RKO (cell line): ENCODE measurements at places on chromosomes 4 and X.

- DNase-seq = no peak
Observed at GRCh38 chrX:149151805-149152757, 353.0 kb downstream of the IDS start.

GRCh38 chr4:116838609-116839008 is 246.8 kb downstream of the TRAM1L1 start:
- no peak for DNase-seq

DNA sequence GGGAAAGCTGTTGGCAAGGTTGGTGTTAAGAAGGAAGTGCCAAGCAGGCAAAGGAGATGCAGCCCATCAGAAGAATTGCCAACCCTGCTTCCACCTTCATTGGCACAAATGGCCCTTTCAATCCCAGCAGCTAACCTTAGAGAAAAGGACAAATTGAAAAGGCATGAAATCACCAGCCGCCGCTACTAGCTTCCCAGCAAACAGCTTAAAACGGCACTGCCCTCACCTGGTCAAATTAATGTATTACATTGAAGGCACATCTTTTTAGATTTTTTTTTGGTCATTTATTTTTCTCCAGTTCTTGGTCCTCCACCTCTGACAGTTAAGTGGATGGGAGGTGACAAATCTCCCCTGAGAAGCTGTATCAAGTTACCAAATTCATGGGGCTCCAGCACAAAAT is 51.0 kb upstream of the NHSL2 start:
- peak; percentile 50 for DNase-seq

DNA sequence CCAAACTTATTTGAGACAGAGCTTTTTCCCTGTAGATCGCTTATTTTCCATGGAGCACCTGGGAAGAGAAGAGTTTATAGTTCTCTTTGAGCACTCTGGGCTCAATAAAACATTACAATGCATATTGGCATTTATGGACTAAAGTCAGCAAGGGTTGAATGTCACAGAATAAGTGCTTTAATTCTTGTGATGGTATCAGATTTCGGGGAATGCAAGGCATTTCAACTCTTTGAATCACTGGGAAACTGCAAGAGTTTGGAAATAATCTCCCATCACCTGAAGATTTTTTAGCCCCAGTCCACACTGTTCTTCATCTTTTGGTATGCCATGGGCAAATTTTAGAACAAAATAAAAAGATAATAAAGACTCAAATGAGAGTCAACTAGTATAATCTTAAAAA is 111.5 kb upstream of the WDFY3 start:
- DNase-seq = no peak

- no peak for DNase-seq
Observed at GRCh38 chrX:149760965-149761364, 12.9 kb upstream of the HSFX1 start.

GRCh38 chr4:13656569-13657405 is 29.3 kb upstream of the BOD1L1 start:
- DNase-seq = peak; percentile 60

- DNase-seq = peak; percentile 66
Observed at GRCh38 chr4:26583538-26583864, 383 bp upstream of the TBC1D19 start.

- DNase-seq = peak; percentile 24
Observed at GRCh38 chrX:43655151-43656004, 721 bp upstream of the MAOA start.

DNA sequence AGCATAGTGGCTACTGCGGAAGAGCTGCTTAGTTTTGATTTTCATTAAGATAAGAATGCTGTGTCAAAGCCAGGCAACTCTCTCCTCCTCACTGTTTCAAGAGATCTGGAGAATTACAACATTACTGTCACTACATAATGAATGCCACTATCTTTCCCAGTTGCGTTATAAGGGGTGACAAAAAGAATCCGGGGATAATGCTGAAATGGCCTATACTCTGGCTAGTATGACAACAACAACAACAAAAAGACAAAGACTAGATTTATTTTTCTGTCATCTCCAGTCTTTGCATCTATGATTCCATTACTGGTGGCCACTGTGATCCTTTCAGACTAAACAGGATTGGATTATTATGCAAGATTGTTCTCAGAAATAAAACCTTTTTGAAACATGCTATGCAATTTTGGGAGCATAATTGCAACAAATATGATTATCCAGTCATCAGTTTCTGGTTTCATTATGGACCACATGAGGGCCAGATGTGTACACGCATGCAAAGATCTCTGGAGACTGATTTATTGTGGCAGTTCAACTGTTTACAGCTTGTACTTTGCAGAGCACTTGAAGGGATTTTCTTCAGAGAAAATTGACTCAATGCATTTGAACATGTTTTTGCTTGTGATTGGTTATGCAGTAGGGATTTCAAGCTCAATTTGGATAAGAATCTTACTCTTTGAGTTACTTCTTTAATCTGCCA is 31.1 kb upstream of the SPANXB1 start:
- no peak for DNase-seq

GRCh38 chr4:11628093-11628725 is 199.5 kb upstream of the HS3ST1 start:
- DNase-seq = no peak

GRCh38 chr4:52102587-52102986 is 51.5 kb downstream of the SPATA18 start:
- DNase-seq = peak; percentile 94

DNA sequence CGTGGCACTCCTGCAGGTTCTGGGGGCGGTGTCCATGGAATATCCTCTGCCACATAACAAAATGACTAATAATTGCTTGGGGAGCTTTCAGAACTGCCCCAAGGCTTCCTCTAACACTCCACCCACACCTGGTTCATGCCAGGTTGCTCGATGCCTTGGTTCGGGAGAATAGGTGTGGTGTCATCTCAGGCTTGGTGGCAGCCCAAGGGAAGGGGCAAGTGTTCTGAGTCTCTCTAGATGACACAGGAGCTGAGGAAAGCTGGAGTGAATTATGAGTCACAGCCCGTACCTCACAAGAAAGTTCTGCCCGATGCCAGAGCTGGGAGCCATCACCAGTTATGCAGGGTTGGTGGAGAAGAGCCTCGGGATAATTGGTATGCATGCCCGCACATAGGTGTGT is 14.7 kb downstream of the FTSJ1 start:
- peak; percentile 8 for DNase-seq

GRCh38 chr4:83046693-83047473 is 11.9 kb downstream of the COPS4 start:
- DNase-seq = no peak

GRCh38 chrX:50756276-50756675 is 57.7 kb downstream of the SHROOM4 start:
- DNase-seq = no peak

GRCh38 chr4:61376301-61376700 is 176.2 kb downstream of the ADGRL3 start:
- DNase-seq = no peak

GRCh38 chrX:135384161-135384836 is 37.4 kb upstream of the SMIM10L2A start:
- DNase-seq = no peak

DNA sequence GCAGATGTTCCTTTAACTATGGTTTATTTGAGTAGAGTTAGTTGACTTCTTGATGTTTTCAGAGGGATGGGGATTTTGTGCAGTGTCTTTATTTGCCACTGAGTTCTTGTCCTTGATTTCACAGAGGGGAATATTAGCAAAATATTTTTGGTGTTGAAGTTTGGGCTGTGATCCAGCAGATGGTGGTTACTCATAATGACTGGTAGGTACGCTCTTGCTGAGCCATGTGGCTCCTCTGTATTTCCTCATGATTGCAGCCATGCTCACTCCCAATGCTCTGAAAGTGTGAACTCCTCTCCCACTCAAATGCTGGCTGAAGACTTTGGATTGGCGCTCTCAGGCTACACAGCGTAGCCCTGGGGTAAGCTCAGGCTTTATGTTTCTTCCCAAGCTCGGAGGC is 77.7 kb downstream of the KLF8 start:
- no peak for DNase-seq

GRCh38 chr4:74228691-74229640 is 71.0 kb downstream of the MTHFD2L start:
- peak; percentile 74 for DNase-seq

- no peak for DNase-seq
Observed at GRCh38 chr4:113541933-113542332, 219.6 kb downstream of the CAMK2D start.

GRCh38 chrX:153970357-153971123 is 1.1 kb downstream of the HCFC1 start:
- DNase-seq = peak; percentile 59

DNA sequence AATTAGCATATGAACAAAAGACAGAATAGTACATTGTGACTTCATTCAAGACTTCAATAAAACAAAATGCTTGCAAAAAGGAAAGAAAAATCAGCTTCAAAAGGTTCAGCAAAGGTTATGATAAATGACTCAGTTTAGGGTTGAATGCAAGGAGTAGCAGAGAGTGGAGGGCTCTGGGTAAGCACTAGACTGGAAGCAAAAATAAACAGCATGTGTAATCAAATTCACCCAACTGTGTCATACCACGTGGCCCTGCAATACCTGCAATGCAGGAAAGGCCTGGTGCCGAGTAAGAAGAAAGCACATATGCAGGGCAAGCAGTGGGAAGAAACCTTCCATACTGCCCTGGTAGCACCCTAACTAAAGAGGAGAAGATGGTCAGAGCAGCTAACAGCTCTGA is 88.7 kb downstream of the ATP11C start:
- DNase-seq = no peak

DNA sequence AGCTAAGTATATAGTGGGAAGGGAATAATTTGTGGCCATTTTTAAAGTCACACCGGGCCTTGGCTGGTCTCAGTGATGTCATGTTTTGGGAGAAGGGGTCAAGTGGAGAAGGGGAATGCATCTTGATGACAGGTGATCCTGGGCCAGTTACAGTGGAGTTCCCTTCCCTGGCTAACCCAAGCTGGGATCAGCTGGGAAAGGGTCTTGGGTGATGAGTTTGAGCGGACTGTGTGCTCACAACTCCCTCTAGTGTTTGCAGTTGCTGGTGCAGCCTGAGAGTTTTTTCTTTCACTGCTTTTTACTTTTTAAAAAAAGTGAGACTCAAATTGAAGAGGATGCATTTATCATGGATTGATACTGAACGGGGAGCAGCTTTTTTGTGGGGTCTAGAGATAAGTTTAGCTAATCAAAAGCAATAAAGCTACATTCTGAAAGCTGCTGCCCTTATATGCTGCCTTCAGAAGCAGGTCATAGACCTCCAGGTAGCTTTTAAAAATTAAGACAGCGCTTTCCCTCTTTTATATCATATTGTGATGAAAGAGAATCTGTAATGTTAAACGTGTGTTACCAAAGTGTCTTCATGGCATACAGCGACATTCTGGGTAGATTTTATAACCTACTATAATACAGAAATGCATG is 164.7 kb downstream of the DCLK2 start:
- DNase-seq = peak; percentile 30

GRCh38 chr4:77089866-77090265 is 14.1 kb upstream of the CCNI start:
- DNase-seq = no peak

DNA sequence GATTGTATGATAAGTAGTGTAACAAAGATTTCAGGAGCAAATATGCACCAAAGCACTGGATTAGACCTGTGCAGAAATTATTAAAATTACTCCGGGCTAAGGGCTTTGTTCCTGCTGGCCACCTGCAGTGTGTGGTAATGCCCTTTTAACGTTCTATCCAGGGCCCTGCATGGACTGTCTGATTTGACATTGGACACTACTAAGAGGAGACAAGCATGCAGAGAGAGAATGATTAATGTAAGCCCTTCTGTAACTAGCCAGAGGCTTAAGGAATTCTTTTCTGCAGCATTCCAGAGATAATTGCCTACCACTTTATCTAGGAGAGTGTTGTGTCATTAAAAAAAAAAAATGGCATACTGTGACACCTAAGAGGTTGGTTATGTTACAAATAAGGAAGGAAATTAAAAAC is 117.0 kb downstream of the PCDH7 start:
- no peak for DNase-seq

DNA sequence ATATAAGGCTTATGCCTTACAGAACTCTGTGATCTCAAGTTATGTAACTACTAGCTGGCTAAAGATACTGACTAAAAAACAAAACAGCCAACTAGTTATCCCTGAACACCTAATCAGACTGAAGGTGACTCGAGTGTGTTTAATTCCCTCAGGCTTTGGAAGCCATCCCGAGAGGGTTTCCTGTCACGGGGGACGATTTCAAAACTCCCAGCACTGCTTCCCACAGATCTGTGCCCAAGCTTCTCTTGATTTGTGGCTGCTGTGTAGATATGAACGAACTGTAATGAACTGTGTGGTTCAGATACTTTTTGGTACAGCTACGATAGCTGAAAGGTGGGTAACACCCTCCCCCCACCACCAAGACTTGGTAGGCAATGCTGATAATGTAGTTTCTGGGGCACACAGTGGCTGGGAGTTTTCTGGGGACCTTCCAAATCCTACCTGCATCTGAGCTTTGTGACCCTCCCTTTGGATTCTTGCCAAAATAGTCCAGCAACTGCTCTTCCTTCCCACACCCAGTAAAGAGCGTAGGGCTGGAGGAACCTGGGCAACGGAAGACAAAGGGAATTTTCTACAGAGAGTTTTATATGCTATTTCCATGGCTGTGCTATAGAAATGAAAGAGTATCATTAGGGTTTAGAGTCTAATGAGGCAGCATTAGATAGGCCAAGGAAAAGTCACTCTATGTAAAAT is 148.8 kb downstream of the MGST2 start:
- no peak for DNase-seq

DNA sequence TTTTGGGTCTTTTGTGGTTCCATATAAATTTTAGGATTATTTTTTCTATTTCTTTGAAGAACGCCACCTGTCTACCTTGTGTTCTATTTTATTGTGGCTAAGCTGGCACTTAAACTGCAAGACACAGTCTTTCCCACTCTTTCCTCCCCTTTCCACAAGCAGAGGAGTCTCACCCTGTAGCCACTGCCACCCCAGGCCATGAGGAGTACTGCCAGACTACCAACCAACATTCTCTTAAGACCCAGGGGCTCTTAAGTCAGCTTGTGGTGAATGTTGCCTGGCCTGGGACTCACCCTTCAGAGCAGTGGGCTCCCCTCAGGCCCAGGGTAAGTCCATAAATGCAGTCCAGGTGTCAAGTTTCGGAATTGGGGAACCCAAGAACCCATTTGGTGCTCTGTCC is 58.0 kb upstream of the FMR1 start:
- DNase-seq = no peak

GRCh38 chr4:180434131-180434895 is 1808.9 kb upstream of the TENM3 start:
- DNase-seq = no peak

DNA sequence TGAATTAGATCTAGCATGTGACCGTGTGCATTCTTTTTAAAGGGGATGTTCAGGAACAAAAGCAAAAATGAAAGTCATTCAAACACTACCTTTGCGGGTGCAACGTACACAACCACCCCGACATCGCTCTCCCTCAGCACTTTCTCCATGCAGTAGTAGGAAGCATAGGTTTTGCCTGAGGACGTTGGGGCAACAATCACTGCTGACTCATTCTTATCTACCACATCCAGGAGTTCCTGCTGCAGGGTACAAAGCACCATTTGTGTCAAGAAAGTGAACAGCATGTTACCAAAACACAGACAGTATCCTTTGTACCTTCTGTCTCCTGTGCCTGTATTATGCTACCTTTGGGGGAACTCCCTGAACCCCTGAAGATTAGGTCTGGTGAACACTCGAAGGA is 58.6 kb downstream of the DDX60L start:
- no peak for DNase-seq
